IMR-90 (cell line): ENCODE measurements at places on chromosomes 12 and 14. TPM values are rescaled to one million over a fixed set of nuclear protein-coding genes. Genes with fewer than 3 reads are reported as not detected.

DNA sequence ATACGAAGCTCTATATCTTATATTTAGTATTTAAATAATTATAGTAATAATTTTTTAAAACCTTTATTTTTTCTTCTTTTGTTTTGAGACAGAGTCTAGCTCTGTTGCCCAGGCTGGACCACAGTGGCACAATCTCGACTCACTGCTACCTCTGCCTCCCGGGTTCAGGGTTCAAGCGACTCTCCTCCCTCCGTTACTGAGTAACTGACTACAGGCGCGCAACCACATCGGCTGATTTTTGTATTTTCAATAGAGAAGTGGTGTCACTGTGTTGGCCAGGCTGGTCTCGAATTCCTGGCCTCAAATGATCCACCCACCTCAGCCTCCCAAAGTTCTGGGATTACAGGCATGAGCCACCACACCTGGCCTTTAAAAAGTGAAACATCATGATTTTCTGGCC lies 13.0 kb upstream of the WNK1 start:
- DNase-seq: no peak

DNA sequence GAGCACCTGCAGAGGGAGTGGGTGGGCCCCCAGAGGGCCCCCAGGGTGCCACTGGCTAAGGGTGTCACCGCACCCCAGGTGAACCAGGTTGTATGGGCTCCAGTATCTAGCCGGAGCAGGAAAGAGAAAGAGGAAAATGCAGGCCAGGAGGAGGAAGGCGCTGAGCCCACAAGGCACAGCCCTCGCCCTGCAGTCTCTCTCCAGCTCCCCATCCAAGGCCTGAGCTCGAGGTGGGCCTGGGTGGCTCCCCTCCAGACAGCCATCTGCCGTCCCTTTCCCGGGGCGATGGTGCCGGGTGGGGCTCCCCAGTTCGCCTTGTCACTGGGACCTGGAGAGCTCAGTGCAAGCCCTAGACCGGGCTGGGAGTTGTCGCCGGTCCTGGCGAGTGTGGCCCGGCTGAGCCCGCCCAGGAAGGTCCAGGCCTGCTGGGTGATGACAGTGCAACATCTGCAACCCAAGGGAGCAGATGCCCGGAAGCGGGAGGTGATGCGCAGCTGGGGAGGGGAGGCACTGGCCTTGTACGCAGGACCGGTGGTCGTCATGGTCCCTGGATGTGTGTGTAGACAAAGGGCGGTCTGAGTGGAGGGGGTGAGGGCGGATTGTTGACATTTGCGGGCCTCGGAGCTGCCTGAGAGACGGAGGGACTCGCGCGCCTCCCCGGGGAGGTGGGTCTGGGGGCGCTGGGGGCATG lies 716 bp downstream of the TMEM179 start:
- DNase-seq: no peak

- peak; percentile 56 for DNase-seq
Observed at GRCh38 chr14:22379727-22380126, 209.3 kb downstream of the DAD1 start.

Gene TC2N
- under 0.01 and 0.18 TPM in 2 replicates for total RNA-seq

Gene FSCB
- total RNA-seq: under 0.01 TPM in 1 of 2 replicates, not detected in the other

Gene VRTN
- not detected in 2 replicates for total RNA-seq

- DNase-seq: peak; percentile 62
Observed at GRCh38 chr12:91178139-91178561, 4.5 kb downstream of the DCN start.

Gene GPR68
- total RNA-seq: 0.28 and 0.72 TPM in 2 replicates

DNA sequence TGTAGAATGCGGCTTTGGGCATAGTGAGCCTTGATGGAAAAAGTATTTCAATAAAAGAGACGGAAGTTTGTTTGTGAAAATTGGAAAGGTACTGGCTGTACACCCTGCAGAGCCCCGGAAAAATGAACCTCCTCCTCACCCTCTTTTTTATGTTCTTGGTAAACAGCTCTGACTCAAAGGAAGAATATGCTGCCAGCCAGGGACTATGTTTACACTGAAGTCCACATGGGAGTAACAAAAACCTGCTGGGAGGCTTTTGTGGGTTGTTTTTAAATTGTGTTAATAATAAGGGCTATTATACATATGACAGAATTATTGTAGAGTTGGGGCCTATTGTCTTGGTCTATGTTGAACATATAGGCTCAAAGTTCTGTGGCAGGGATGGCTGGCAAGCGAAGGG lies 70.7 kb downstream of the TTC8 start:
- DNase-seq: peak; percentile 80

Gene TMEM179
- total RNA-seq: not detected in 2 replicates
